PC-9 (cell line): ENCODE measurements at places on chromosomes 1 and 21. TPM values are rescaled to one million over a fixed set of nuclear protein-coding genes. Genes with fewer than 3 reads are reported as not detected.
A peak's percentile ranks its signal among the peaks of the same experiment; 100 is the strongest.

DNA sequence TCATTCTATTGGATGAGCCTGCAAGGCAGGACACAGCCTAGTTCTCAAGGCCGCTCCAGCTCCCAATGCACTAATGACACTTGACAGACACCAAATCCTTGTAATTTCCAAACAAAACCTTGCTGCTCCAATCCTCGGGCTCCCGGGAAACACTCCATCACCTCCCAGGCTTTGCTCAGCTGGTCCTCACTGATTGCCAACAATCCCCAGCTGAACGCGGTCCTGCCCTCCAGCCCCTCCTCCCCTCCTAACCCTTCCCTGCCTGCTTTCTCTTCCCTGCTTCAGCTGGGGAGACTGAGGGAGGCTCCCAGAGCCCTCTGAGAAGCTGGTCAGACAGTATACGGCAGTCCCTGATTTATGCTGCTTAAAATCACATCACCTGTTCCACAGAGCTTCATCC is 114.4 kb upstream of the TNR start:
- no peak for DNase-seq

- DNase-seq: no peak
Observed at GRCh38 chr1:54579337-54579781, 31.3 kb downstream of the ACOT11 start.

DNA sequence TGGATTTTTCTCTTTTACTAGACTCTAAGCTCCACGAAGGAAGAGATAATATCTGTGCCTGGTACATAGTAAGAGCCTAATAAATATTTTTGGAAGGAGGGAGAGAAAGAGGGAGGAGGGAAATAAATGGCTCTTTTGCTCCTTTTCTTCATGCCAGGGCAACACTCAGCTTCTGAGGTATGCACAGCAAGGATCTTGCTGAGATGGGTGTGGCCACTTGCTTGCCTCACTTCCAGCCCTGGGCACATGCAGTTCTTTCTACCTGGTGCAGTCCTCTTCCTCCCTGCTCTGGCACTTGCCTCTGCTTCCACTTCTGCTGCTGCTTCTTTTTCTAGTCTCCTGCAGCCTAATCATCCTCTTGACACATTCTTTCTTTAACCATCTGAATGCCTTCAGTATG is 148.1 kb downstream of the FGGY start:
- DNase-seq: peak; percentile 55

DNA sequence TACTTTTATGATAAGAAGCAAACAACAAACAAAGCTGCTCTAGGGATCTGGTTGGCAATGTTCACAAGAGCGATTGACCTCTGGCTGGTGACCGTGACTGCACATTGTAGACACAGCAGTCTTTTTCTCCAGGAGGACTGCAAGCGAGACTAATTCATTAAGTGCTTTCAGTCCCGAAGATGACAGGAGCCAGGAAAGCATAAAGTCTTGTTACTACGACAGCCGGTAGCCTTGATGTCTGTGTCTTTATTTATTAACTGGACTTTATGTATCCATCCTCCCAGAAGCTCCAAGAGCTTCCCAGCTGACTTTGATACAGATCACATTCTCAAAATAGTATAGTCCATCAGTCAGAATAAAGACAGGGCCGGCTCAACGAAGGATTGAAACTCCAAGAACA is 18.2 kb downstream of the FAM163A start:
- DNase-seq: no peak

DNA sequence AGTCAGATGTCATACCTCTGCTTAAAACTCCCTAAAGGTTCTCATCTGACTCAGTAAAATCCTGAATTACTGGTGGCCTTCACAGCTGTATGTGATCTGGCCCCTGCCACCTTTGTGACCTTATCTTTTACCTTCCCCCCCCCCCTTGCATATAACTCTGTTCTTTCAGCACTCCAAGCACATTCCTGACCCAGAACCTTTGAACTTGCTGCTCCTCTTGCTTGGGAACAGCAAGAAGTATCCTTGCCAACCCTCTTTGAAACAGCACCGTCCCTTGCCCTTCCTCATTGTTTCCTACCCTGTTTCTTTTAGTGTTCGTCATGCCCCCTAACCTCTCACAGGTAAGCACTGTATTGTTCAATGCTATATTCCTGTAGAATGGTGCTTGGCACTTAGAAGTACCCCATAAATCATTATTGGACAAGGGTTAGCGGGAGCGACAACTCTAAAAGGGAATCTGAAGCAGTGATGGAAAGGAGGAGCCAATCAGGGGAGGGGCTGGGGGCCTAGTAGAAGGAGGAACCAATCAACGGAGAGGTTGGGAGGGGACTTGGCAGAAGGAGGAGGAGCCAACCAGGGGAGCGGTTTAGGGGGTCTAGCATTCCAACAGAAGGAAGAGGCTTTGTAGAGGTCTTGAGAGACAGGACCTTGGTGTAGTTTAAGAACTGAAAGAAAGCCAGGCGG is 13.9 kb downstream of the CACHD1 start:
- no peak for DNase-seq

DNA sequence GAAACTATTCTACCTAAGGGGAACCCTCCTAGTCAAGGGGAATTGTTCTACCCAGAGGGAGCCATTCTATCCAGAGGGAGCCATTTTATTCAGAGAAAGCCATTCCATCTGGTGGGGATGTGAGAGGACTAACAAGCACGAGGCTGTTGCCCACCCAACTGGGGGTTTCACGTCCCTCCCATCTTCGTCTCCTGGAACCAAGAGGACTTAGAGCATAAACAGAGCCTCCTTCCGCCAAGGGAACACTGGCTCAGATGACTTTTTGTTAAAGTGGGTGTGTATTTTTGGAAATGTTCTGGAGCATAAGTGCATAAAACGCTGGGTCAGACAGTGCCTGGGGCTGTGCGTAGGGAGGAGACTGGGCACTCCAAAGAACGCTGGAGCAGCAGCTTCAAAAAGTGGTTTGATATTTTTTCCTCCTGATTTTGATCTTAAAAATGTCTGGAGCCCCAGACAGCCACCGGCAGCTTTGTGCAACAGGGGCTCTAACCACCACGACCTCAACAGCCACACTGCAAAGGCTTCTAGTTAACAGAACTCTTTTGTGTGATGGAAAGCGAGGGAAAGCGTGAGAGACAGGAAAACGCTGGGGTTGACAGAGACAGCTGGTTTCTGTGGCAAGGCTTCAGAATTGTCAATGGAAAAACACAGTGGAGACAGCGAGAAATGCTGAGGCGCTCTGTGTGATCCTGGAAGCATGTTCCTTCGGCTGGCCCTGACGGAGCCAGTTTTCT is 363.6 kb upstream of the CAMK1G start:
- no peak for DNase-seq

GRCh38 chr1:192535916-192536664 is 39.5 kb upstream of the RGS1 start:
- no peak for DNase-seq

GRCh38 chr1:228669242-228669585 is 66.1 kb upstream of the RHOU start:
- DNase-seq: no peak

DNA sequence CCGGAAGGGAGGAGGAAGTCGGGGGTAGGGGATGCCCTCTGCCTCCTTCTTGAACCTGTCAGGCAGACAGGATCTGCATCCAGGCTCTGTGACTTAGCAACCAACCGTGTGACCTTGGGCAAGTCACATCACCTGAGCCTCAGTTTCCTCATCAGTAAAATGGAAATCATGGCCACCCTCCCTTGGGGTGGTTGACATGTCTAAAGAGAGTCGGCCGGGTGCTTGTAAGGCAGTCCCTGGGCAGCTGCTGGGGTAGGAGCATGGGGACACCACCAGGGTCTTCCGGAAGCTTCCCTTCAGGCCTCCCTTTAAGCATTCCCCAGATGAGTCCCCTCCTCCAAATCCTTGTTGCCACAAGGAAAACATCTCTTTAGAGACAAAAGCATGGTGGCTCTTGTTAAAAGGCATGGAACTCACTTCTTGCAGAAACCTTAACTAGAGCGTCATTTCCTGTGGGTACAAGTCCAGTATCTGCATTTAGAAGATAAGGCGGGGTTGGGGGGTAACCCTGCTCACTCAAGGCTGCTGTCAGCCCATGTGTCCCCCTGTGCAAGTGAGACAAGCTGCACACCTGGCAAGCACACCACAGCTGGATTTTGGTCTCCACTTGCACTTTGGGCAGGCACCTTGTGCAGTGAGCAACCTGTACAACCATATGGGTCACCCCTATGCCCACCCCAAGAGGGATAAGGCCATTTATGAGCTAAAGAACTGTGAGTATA is 10.4 kb downstream of the CLCNKB start:
- DNase-seq: no peak

DNA sequence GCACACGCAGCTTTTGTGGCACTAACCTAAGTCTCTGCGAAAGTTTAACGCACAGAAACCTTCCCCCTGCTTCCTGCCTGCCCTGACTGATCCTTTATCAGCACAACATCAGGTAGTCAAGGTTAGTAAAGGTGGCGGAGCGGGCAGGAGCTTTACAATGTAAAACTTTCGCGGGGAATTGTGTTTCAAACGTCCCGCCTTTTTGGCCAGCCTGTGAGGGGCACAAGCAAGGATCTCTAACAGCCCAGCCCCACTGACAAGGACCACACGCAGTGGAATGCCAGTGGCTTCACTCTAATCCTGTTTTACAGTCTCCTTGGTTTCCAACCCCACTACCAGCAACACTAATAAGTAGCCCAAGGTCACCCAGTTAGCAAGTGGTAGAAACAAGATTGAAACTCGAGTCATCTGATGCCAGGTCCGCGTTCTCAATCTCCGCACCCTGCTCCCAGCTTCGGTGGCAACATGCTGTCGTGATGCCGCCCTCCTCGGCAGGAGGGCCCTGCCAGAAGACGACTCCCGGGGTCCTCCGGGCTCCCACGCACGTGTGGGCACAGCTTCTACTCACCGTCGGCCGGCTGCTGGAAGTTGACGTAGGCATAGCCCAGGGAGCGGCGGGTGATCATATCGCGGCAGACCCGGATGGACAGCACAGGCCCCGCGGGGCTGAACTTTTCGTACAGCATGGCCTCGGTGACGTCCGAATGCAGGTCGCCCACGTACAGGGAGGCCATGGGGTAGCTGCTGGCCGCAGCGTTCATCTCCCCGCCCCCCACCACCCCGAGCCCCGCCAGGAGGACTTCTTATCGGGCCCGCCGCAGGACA is 1.2 kb downstream of the PABPC4 start:
- DNase-seq: peak; percentile 33

GRCh38 chr1:239563681-239564080 is 177.3 kb downstream of the CHRM3 start:
- no peak for DNase-seq

DNA sequence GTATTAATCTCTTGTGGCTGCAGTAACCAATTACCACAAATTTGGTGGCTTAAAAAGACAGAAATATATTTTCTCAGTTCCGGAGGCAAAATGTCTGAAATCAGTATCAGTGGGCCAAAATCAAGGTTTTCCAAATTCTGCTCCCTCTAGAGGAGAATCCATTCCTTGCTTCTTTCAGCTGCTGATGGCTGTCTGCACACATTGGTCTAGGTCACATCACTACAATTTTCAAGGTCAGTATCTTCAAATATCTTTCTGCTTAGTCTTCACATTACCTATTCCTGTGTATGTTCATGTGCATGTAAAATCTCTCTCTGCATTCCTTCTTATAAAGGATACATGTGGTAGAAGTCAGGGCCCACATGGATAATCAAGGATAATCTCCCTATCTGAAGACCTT is 999.4 kb downstream of the KCNT2 start:
- DNase-seq: no peak

DNA sequence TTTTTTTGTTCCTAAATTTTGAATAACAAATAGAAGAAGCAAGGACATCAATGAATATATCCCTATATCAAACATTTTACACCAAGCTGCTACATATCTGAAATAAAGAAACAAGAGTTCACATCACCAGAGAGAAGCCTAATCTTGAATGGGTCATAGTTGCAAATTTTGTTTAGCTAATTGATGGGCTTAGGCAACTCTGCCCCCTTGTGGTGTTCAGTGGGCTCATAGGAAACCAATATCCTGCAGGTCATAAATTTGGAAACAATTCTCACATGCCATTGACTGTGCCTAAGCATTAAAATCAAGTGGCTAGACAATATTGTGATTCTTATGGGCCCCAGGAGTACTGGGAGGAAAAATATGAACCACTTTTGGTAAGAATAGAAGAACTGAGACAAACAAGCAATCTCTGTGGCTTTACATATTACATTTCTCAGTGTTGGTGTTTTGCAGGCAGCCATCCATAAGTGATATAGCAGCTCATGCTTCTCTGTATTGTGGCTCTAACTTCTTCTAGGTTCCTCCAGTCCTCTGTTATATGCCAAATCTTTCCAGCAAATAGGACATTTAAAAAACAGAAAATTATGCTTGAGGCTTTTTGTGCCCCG is 1262.8 kb upstream of the PRMT6 start:
- peak; percentile 25 for DNase-seq

DNA sequence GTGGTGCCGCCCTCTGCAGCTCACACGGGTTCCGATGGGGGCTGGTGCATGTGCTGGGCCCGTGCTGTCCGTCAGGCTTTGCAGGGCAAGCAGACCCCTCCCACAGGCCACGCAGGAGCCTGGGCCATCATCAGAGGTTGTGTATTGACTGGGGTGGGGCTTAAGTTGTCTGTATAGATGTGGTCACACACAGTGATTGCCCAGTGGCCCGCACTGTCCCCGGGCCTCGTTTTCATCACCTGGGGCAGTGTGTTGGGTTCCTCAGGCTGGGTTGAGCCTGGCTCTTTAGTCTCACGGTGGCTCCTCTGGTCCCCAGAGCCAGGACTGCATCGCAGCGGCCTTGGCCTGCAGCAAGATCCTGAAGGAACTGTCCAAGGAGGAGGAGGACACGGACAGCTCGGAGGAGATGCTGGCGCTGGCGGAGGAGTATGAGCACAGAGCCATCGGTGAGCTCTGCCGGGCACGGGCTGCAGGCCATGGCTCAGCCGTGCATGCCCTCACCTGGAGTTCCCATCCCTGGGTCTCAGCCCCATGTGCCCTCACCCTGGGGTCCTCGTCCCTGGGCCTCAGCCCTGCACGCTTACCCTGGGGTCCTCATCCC is 44.1 kb downstream of the TRPM2 start:
- no peak for DNase-seq

GRCh38 chr1:29640428-29640785 is 404.1 kb downstream of the PTPRU start:
- DNase-seq: no peak

- peak; percentile 69 for DNase-seq
Observed at GRCh38 chr1:47192458-47193384, 2.9 kb upstream of the PDZK1IP1 start.

GRCh38 chr1:113538225-113538624 is 147.9 kb downstream of the MAGI3 start:
- DNase-seq: peak; percentile 30

GRCh38 chr1:43069461-43070050 is 102.5 kb downstream of the EBNA1BP2 start:
- DNase-seq: no peak

The DISP3 gene
- total RNA-seq: not detected in 2 replicates

The FBXO28 gene
- total RNA-seq: 43.4 and 48.1 TPM in 2 replicates

The TRIM58 gene
- total RNA-seq: not detected in 2 replicates

The RGS18 gene
- not detected in 2 replicates for total RNA-seq

The HDGF gene
- total RNA-seq: 472 and 498 TPM in 2 replicates

The RHD gene
- total RNA-seq: not detected in 2 replicates

The SYTL1 gene
- total RNA-seq: 43.7 and 49.8 TPM in 2 replicates

The CCDC185 gene
- total RNA-seq: not detected in 2 replicates

The COL6A2 gene
- 22.0 and 25.7 TPM in 2 replicates for total RNA-seq

The SHC1 gene
- 162 and 210 TPM in 2 replicates for total RNA-seq

The RPL22 gene
- total RNA-seq: 408 and 447 TPM in 2 replicates

The RBM11 gene
- total RNA-seq: 2.4 and 4.5 TPM in 2 replicates

The SUMO3 gene
- total RNA-seq: 79.6 and 81.5 TPM in 2 replicates
